ENCODE measurements at places on chromosomes 1 and 21.

GRCh38 chr1:20125100-20125499 is 5.8 kb upstream of the PLA2G2D start:
- no peak for DNase-seq

GRCh38 chr21:43362321-43362791 is 64.6 kb downstream of the SIK1 start:
- DNase-seq = peak; percentile 54

- no peak for DNase-seq
These were observed 13.8 kb downstream of the CEP350 start for GRCh38 chr1:179968284-179968993.

- DNase-seq = no peak
These were observed 88.0 kb upstream of the IFFO2 start for GRCh38 chr1:19044471-19044870.

DNA sequence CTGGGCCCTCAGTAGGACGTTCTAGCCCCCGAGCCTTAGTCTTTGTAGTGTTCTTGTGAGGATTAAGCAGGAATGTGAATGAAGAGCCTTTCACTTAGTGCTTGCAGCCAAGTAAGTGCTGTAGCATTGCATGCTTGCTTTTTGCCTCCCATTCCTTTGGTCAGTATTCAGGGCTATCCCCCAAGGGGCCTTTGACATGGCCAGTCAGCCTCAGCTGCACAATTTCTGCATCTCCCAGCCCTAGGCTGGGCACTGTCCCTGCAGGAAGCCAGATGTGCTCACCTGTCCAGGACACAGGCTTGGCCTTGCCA is 30.5 kb downstream of the SOX13 start:
- no peak for DNase-seq

- no peak for DNase-seq
These were observed 685.1 kb upstream of the BRINP3 start for GRCh38 chr1:191162762-191163161.

GRCh38 chr1:118960567-118961136 is 27.5 kb downstream of the TBX15 start:
- DNase-seq = no peak

- no peak for DNase-seq
These were observed 99.4 kb upstream of the TLR5 start for GRCh38 chr1:223242382-223242955.
